ENCODE measurements at places on chromosomes 12 and 14.

GRCh38 chr12:100404769-100405407 is 48.0 kb downstream of the SLC17A8 start:
- DNase-seq = peak; percentile 30

- DNase-seq = no peak
Observed at GRCh38 chr14:105866841-105867321, 340.5 kb downstream of the TMEM121 start.

DNA sequence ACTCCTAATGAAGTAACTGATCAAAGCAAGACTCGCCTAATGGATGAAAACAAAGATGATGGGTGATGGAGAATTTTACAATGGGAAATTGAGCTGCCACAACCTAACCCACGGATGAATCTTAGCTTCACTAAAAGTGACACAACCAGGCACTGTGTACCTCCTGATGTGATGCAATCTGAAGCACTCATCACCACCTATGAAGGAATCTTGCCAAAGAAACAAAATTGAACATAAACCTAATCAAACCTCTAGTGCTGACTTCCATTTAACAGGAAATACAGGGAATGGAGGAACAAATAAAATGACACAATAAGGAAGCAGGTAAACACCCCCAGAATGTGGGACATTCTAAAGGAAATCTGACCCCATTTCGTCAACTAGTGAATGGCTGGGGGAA is 13.3 kb upstream of the RARG start:
- DNase-seq = no peak

DNA sequence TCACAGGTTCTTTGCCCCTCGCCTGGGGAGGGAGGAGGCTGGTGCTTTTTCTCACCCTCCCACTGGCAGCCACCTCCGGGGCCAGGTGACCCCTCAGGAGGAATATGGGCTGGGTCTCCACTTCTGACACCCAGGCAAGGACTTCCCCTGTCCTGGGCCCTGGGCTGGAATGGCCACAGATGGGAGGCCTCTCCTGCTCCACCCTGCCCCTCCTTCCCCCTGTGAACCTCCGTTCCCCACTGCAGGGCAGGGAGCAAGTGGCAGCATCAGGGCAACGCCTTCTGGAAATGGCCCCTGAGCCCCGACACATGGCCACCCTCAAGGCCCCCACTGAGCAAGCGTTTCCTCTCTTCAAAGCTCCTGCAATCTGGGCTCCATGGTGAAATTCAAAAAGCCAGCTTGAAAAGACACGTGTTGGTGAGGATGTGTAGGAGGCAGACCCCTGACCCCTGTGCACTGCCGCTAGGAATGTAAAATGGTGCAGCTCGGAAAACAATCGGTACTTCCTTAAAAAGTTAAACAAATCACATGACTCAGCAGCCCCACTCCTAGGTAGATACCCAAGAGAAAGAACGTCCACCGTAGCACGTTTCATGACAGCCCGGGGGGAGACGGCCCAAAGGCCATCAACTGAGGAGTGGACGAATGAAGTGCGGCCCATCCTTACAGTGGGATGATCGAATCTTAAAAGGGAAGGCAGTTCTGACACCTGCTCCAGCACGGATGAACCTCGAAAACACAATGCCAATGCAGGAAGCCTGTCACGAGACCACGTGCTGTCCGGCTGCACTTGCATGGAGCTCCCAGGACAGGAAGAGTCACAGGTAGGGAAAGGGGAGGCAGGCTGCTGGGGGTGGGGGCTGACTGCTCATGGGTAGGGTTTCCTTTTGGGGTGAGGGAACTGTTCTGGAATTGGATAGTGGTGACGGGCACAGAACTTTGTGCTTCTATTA is 11.5 kb downstream of the XRCC3 start:
- no peak for DNase-seq

DNA sequence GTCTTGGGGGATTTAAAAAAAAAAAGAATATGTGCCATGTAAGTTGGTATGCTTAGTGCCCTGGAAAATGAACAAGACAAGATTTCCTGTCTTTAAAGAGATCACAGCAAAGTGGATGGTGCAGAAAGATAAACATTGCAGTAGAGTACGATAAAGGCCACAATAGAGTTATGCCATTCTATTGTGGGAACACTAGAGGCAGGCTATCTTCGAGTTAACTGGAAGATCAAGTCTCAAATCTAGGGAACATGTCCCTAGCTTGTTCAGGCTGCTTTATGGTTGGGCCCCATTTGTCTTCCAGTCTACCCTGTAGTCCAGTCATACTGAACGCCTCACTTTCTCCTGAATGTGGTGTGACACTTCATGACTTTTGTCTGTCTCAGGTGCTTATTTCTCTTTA is 18.7 kb upstream of the CCT2 start:
- DNase-seq = no peak

- no peak for DNase-seq
Observed at GRCh38 chr12:1056390-1056789, 65.4 kb downstream of the ERC1 start.

- no peak for DNase-seq
Observed at GRCh38 chr14:56959869-56960268, 149.6 kb upstream of the OTX2 start.

GRCh38 chr14:74946659-74947281 is 8.6 kb downstream of the PGF start:
- no peak for DNase-seq

- DNase-seq = no peak
Observed at GRCh38 chr14:52738409-52738808, 8.4 kb downstream of the STYX start.

GRCh38 chr12:114694436-114695304 is 10.7 kb upstream of the TBX3 start:
- DNase-seq = no peak

DNA sequence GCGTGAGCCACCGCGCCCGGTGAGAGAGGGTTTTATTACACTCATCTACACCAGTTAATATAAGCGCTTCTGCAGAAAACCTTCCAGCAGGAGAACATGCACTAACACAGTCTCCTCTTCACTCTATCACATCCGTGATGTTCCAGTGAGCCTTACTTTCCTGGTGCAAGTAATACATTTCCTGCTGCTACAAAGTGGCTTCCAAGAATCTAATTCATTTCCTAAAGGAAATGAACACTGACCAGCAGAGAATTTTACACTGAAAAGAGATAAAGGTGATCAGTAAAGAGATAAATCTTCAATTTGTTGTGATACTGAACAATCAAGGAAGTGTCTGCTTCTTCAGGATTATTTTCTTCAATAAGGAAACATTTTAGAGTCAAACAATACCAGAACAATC is 39.5 kb downstream of the ZFYVE21 start:
- DNase-seq = no peak

DNA sequence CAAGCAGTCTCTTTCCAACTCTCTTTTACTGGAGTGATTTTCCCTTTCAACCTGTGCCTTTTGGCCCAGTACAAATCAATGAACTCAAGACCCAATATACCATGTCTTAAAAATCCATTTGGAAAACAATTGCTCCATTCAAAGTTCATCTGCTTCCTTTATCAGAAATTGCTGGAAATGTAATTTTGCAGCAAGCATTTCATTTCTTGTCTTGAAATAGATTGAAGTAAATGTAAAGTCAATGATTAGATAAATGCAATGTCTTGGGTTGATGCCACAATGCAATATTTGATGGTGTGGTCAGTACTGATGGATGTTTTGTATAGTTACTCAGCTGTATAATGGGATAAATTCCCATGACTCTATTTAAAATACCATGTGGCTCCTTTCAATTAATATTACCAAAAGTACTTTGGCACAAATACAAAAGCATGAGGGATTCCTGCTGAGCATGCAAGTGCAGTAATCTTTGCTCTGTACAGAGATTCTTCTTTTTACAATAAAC is 707.7 kb upstream of the NOVA1 start:
- DNase-seq = no peak

Measured in stimulated activated CD4-positive, alpha-beta T cell treated with anti-CD3 and anti-CD28 coated beads, TNF-alpha, amount 100 ng/mL, for 48 hours (primary cell).